Glutamatergic neuron (in vitro differentiated cells): ENCODE measurements at places on chromosomes 6 and 20. TPM values are rescaled to one million over a fixed set of nuclear protein-coding genes. Genes with fewer than 3 reads are reported as not detected.

DNA sequence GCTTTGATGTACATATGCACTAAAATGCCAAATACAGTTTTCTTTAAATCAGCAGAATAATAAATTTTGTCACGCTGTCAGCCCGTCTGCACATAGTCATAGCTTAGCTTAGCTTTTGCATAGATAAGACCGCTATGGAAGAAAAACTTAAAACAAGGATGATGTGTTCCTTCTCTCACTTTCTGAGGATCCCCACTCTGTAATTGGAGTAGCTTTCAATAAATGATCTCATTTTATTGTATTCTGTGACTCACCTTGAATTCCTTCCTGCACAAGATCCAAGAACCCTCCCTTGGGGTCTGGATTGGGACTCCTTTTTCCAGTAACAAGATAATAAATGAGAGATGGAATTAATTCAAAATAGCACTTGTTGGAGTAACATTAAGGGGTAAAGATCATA lies 186.2 kb downstream of the CDH26 start:
- no peak for DNase-seq

The CCN5 gene
- total RNA-seq = not detected

- no peak for DNase-seq
Observed at GRCh38 chr6:111070105-111071005, 16.9 kb upstream of the SLC16A10 start.

DNA sequence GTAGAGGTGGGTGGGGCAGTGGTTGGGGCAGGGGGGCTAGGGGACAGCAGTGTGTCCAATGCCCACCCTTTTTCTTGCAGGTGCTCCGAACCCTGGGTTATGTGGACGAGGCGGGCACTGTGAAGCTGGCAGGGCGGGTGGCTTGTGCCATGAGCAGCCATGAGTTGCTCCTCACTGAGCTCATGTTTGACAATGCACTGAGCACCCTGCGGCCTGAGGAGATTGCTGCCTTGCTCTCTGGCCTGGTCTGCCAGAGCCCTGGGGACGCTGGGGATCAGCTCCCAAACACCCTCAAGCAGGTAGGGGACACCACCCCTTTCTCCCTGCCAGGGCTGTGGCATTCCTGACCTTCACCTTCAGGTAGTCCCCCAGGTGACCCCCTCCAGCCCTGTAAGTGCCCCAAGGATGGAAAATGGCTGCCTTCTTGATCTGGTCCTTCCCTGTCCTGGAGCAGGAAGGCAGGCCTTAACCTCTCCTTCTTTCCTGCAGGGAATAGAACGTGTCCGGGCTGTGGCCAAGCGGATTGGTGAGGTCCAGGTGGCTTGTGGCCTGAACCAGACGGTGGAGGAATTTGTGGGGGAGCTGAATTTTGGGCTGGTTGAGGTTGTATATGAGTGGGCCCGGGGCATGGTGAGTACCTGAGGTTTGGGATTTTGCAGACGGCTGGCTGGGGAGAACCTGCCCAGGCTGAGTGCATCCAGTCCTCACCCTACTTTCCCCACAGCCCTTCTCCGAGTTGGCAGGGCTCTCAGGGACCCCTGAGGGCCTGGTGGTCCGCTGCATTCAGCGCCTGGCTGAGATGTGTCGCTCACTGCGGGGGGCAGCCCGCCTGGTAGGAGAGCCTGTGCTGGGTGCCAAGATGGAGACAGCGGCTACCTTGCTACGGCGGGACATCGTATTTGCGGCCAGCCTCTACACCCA lies 2.9 kb downstream of the DXO start:
- DNase-seq = no peak

GRCh38 chr6:55184782-55185530 lies 10.6 kb downstream of the HCRTR2 start:
- DNase-seq = no peak

DNA sequence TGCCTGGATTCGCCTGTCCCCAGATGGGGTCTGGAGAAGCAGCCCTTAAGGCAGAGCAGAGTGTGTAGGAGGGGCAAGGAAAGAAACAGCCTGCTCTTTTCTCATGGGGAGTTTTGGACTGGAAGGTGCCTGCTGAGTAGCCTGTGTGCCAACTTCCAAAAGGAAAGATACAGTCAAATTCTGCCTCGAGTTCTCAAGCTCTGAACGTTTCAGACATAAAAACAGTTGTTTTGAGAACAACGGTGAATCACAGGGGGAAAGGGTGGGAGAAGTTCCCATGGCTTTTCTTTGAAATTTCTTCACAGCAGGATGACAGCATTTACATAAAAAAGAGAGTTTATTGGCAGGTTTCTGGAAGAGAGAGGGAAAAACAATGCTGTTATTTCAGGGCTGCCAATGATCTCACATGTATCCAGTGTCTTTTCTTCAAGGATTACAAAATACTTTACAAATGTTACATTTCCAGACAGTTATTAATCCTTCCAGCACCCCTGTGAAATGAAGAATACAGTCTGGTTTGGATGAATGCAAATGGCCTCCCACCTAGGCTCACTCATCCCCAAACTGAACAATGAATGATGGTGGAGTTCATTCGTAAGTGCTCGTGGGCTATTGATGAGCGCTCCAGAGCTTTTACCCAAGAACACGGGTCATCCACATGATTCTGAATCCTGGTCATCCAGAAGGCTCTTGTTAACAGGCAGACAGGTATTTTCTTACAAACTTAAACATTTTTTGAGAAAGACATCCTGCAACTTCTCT lies 33.8 kb upstream of the ECI2 start:
- no peak for DNase-seq

The PLEKHG1 gene
- 7.3 TPM for total RNA-seq

GRCh38 chr6:75503291-75503690 lies 9.7 kb upstream of the FILIP1 start:
- no peak for DNase-seq

- DNase-seq = no peak
Observed at GRCh38 chr6:148513145-148514071, 170.8 kb downstream of the SASH1 start.

DNA sequence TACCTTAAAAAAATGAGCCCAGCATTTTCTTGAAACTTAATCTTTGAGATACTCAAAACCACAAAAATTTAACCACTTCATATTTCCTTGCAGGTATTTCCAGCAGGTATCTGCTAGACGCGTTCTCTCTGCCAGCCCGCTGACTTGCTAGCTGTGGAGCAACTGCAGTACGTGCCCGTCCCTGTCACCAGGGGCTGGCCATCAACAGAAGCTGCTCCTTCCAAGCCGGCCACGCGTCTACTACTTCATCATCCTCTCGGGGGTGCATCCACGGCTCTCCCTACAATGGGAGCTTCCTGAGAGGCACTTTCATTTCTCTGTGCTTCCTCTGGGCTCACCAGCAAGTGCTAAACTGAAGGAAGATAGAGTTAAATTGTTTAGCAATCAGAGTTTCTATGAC lies 132.4 kb downstream of the DTNBP1 start:
- no peak for DNase-seq
